ENCODE measurements at places on chromosomes 3 and 15.

DNA sequence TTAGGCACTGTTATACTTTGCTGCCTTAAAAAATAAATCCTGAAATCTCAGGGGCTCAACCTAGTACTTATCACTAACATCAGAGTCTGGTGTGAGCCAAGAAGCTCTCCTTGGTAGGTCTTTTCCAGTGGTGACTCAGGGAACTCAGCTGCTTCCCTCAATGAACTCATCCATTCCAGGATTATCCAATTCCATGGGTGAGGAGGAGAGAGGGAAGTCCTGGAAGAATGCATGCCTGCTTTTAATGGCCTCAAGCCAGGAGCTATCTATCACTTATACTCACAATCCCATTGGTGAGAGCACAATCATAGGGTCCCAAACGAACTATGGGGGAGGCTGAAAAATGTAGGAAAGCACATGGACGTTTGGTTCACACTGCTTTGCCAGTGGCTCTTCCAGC is 113.6 kb downstream of the POLR2M start:
- no peak for DNase-seq

DNA sequence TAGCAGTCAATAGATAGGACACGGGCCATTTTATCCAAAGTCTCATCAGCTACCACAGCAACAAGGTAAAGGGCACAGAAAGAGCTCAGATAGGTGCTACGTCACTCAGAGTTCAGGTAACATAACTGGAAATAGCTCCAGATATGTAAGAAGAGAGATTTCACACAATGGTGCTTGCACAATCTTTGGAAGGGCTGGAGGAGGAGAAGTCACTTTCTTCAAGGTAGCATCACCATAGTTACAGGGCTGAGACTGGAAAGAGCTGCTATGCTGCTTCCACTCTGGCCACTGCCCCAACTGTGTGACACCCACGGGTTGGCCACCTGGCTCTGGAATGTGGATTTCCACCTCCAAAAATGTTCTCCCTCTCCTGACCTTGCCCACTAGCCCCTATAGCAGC is 448.8 kb upstream of the THBS1 start:
- DNase-seq, result peak; percentile 56

- no peak for DNase-seq
Measured at GRCh38 chr15:92636908-92637481, 18.6 kb downstream of the FAM174B start.

GRCh38 chr3:66856533-66856932 is 141.6 kb upstream of the KBTBD8 start:
- DNase-seq, result no peak

GRCh38 chr3:181402347-181402746 is 309.4 kb upstream of the SOX2 start:
- DNase-seq, result no peak

DNA sequence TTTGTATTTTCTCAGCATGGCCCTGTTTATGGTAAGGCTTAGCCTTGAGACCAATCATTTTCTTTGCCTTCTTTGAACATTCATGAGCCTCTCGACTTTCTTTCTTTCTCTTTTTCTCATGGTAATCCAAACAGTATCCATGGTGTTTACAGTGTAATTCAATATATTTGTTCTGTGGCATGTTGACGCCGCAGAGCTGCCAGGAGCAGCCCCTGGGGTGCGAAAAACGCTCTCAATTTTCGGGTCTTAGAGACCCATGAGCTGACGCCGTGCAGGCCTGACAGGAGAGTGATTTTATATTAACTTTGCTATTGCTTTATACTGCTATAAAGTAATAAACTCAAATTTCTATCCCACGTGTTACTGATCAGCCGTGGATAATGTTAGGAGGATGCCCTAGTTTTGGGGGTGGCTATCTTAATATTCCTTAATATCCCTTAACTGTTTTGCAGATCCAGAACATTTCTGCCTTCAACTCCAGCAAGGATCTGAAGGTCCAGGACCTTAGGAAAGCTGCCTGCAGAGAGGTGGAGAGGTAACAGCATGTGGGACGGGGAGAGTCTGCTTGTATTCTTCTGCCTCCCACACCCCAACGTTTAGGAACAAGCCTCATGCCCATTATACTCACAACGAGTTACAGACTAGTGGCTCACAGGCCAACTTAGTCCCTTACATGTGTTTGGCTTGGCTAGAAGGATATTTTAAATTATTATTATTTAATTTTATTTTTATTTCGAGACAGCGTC is 29.3 kb upstream of the MYO1E start:
- no peak for DNase-seq

- DNase-seq, result no peak
Measured at GRCh38 chr3:114299941-114300624, 6.3 kb downstream of the TIGIT start.

DNA sequence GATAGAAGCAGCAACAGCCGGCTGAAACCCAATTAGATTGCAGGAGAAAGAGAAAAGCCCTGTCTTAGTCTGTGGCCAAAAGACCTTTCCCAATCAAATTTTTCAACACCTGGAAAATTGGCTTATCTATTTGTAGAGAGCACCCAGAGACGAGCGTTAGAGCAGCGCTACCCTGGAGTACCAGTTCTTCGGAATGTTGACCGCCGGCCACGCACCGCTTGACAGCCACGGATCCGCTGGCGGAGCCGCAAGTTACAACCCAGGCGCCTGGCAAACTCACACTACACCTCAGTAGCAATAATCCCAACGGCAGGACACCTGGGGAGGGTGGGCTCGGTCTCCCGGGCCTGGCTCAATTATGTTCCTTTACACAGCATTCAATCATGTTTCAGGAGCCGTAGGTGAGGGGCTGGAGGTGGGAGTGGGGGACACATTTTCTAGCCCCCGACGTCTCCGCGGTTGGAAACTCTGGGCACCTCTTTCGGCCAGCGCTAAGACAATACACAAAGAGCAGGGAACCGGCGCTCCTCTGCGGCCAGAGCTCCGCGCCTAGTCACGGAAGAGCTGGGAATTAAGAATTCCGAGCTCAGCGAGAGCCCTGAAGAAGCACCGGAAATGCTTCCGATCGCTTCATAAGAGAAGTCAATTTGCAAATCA is 1.2 kb downstream of the MB21D2 start:
- DNase-seq, result peak; percentile 57

DNA sequence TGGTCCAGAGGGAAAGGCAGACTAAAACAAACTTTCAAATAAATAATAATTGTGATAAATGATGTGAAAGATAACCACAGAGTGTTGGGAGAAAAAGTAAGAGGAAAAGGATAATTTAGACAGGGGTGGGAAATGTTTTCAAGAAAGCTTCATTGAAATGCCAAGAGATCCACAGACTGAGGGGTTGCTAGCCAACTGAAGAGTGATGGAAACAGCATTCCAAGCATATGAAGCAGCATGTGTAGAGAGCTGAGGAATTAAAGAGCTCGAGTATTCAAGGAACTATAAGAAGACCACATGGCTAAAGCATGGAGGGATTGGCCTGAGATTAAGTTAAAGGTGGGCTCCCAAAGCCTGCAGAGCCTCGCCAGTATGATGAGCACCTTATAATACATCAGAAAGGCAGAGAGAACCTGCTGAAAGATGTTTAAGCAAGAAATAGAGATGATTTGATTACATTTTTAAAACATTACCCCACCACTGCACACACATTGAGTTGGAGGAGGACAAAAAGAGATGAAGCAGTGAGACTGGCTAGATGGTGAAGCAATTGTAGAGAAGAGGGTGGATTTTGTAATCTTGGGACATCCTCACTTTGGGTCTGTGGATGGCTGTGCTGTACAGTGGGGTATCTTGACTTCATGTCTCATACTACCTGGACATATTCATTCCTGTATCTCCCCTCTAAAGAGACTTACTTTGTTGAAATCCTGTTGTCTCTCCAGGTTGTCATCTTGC is 100.8 kb downstream of the STAC start:
- DNase-seq, result no peak

DNA sequence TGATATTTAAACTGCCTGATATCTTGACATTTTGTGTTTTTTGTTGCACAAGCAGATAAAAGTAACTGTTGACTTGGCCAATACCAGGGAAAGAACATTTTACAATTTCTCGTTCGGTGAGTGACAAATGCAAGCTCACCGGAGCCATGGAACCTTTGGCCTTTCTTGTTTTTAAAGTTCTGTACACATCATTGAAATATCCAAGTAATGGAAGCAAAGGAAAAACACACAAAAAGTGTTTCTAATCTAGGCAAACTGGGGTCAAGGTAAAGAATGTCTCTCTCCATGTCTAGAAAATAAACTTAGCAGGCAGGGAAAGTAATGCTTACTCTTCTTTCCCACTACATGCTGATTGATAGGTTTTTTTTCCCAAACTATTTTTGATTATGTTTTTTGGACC is 27.8 kb downstream of the SPTSSB start:
- DNase-seq, result no peak

GRCh38 chr3:145620002-145620401 is 541.0 kb downstream of the PLOD2 start:
- DNase-seq, result no peak

- peak; percentile 72 for DNase-seq
Measured at GRCh38 chr3:12178091-12178820, 19.5 kb upstream of the TIMP4 start.

GRCh38 chr15:39628144-39628508 is 47.2 kb downstream of the THBS1 start:
- no peak for DNase-seq

- no peak for DNase-seq
Measured at GRCh38 chr3:183074881-183075280, 24.4 kb downstream of the MCCC1 start.

GRCh38 chr3:188607805-188608315 is 453.9 kb downstream of the LPP start:
- DNase-seq, result no peak

- DNase-seq, result no peak
Measured at GRCh38 chr3:106381286-106381938, 512.6 kb upstream of the CBLB start.

- peak; percentile 45 for DNase-seq
Measured at GRCh38 chr3:11601446-11602238, 42.1 kb downstream of the VGLL4 start.

DNA sequence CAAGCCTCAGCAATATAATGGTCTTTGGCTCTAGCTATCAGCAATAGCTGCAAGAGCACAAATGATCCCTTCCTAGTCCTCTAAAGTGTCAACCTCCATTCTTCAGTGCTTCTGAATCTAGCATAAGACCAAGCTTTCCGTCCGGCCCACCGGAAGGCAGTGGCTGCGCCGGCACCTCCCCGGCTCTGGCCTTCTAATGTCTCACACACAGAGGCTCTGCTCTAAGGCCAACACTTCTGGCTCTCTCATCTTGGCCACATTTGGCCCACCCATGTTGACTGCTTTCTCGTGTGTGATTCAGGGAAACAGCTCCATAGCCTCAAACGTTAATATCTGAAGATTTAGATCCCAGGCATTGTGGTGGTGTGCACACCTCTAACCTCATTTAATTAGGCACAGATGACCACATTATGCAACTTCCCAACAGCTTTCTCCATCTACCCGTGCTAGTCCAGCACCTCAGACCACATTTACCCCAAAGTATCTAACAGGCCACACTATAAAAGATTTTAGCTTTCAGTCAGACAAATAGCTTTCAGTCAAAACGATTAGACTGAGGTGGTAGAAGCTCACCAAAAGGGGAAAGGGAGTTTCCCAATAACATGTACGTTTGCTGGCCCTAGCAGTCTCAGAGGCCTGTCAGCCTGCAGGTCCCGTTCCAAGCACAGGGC is 19.3 kb downstream of the SLC51A start:
- DNase-seq, result no peak

Measured in mesenchymal stem cell (in vitro differentiated cells and primary cell).